Activated naive CD4-positive, alpha-beta T cell (primary cell): ENCODE measurements at places on chromosomes 13 and 19.

- DNase-seq = no peak
These were observed 689.0 kb downstream of the DIAPH3 start for GRCh38 chr13:59474696-59475095.

DNA sequence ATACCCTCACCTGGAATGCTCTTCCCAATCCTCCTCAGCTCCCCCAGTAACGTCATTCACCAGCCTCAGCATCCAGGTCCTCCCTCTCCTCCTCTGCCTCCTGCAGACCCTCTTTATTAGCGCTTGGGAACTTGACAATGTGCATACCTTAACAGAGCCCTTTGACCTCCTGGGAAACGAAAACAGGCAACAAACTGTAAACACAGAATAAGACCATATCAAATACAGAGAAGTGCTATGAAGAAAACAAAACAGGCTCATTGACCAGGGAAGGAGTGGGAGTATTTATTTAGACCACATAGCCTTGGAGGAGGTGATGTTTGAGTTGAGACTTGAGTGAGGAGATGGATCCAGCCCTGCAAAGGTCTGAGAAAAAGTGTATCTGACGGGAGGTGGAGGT, 107.9 kb upstream of the SLC7A1 start:
- no peak for DNase-seq

- no peak for DNase-seq
These were observed 22.4 kb downstream of the PIBF1 start for GRCh38 chr13:72804301-72804700.

DNA sequence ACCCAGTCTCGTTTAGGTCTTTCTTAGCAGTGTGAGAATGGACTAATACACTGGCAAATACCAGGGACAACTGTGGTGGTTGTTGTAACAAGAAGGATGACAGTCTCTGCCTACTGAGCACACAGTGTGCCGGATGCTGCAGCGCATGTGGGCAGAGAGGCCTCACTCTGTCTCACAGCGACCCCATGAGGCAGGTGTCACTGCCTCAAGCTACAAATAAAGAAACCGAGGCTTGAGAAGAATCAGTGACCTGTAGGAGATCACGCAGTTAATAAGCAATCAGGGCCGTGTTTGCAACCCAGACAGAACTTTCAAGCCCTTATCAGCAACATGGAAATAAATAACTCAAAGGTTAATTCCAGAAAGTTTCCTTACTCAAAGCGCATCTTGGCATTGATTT, 40.5 kb upstream of the GAS6 start:
- DNase-seq = no peak

DNA sequence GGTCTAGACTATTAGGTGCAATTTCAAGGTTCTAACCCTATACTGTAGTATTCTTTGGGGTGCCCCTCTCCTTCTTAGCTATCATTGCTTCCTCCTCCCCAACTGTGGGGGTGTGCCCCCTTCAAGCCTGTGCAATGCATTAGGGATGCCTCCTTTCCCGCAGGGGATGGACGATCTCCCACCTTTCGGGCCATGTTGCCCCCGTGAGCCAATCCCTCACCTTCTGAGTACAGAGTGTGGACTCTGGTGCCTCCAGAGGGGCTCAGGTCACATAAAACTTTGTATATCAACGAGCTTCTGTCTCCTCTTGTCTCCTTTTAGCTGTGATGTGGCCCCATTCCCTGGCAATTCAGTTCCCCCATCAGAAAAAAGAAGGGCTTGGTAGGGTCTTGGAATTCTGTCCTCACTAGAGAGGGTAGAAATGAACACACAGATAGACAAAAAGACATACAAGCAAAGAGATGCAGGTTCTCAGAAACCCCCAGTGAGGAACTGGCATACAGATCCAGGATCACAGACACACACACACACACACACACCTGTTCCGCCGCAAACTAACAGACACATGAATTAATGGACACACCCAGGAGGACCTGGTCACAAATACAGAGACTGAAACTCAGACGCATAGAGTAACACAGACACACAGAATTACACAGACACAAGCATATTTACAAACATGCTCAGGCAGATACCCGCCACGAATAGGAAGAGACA, 2.5 kb upstream of the HNRNPUL1 start:
- DNase-seq = no peak

GRCh38 chr19:18765224-18765623, 25.9 kb downstream of the COMP start:
- DNase-seq = no peak

GRCh38 chr13:53197424-53197823, 168.8 kb downstream of the OLFM4 start:
- no peak for DNase-seq

DNA sequence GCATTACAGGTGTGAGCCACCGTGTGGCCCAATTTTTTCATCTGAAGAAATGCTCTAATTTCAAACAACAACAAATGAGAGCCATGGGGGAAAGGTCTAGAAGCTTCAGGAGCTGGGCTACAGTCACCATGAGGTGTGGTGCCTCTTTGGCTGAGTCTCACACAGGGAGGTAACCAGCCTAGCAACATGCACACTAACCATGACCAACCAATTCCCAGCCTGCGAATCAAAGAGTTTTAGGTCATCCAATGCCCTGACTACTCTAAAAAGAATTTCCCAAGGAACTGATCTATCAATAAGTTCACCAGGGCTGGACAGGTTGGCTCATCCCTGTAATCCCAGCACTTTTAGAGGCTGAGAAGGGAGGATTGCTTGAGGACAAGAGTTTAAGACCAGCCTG, 29.9 kb downstream of the PBX4 start:
- DNase-seq = no peak

DNA sequence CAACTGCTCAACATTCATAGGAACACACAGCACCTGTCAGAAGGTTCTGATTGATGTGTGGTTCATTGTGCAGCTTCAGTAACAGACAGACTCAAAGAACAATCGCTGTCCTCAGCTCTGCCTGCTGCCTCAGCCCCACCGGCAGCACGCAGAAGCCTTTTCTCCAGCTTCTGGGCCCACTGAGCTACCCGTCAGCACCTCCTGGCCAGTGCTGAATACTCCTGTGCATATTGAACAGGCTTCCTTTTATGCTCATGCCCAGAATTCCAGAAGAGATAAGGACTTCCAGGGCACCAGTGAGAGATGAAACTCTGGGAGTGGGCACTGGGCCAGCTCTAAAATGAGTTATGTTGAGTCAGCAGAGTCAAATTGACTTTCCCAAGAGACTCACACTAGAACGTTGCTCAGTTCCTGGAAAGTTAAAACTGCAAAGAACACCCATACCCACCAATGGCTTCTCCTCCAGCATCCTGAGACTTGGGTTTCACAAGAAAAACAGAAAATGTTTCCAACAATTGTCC, 119.3 kb downstream of the COL4A1 start:
- no peak for DNase-seq

DNA sequence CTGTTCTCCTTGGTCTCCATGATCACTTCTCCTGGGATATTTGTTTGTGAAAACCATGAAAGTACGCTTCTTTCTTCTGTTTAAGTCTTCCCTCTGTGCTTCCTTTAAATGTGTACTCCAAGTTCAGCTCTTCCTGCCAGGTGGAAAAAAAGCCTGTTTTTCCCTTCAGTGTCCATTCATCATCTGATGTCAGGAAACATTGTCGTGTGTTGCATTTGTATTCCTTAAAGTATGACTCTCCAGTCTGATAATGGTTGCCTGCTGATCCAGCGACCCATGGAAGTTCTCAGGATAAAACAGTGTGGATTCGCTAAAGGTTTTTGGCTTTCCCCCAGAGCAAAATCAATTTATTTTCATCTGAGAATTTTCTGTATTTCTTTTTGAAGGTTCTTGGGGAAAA, 22.3 kb downstream of the SACS start:
- DNase-seq = no peak

DNA sequence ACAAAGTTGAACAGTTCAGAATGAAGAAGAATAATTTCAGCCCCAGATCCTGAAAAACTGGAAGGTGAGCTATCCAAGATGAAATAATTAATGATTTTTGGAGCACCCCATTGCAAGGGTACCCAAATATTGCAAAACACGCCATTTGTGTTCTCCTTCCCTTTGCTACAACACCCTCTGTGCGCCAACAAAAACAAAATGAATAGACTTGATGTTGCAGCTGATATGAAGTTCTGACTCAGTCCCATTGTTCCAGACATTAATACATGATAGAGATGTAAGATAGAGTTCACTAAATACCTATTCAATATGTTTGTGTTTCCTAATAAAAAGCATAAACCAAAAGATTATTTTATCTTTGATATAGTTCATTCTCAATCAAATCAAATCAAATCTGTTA, 287.5 kb upstream of the SOX21 start:
- DNase-seq = no peak

DNA sequence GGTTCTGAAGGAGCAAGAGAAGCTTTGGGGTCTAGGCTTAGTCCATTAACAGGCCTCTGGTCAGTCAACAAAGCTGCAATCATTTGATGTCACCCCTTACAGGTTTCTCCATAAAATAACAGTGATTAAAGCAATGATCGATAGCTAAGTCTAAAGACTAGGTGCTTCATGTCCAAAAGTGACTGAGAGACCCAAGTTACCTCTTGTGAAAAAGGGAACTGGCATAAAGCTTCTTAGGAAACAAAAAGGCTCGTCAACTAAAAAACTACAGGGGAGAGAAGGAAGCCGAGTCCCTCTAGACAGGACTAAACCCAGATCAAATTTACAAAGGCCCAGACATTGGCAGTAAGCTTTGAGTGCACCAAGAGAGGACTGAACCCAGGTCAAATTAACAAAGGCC, 2.2 kb downstream of the DCUN1D2 start:
- DNase-seq = no peak
